ENCODE measurements at places on chromosomes 7 and 10.
A peak's percentile ranks its signal among the peaks of the same experiment; 100 is the strongest.

DNA sequence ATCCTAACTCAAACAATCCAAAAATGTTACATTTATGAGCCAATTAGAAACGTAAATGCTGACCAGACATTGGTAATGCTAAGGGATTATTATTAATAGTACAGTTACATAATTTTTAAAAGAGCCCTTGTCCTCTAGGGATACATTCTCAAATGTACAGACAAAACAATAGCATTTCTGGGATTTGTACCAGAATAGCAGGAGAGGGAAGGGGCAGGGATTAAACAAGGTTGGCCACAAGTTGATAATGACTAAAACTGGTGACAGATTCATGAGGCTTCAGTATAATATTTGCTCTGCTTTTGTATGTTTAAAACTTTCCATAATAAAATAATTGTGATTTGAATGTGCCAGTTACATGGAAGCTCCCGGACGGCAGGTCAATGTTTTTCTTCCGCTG lies 27.0 kb downstream of the HSPA12A start:
- no peak for DNase-seq

DNA sequence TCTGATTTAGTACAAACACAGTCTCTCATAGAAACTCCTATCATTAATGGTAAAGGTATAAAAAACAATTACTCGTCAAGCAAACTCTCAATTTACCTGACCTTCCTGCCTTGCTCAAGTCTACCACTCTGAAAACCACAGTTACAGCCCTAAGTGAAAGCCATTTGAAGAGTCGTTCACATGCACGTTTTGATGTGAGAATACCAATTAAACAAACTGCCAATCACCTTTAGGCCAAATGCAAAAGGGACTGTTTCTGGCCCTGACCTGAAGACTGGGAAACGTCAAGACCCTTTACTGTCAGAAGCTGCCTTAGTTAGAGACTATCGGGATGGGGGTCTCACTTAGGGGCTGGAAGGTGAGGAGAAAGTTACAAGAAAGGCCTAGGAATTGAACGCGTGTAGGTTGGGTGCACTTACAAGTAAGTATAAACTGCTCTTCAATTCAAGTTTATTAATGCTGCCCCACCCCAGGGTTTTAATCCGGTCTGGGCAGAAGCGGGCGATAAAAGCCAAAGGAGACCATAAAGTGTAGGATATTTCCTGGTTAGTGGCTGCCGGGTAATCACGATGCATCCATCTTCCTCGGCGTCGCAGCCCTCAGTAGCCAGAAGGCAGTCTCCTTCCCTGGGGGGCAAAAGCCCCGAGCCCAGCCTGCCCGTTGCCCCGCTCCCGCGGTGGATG lies 935 bp downstream of the TM9SF3 start:
- peak; percentile 9 for DNase-seq

- no peak for DNase-seq
These were observed 369.7 kb upstream of the NPVF start for GRCh38 chr7:25597946-25598345.

- no peak for DNase-seq
These were observed 28.9 kb upstream of the ERCC6 start for GRCh38 chr10:49567810-49568209.

GRCh38 chr7:1268866-1269265 lies 36.2 kb downstream of the UNCX start:
- no peak for DNase-seq

GRCh38 chr10:3046210-3046779 lies 21.1 kb upstream of the PFKP start:
- no peak for DNase-seq

GRCh38 chr10:118809357-118810220 lies 54.8 kb upstream of the CACUL1 start:
- no peak for DNase-seq

DNA sequence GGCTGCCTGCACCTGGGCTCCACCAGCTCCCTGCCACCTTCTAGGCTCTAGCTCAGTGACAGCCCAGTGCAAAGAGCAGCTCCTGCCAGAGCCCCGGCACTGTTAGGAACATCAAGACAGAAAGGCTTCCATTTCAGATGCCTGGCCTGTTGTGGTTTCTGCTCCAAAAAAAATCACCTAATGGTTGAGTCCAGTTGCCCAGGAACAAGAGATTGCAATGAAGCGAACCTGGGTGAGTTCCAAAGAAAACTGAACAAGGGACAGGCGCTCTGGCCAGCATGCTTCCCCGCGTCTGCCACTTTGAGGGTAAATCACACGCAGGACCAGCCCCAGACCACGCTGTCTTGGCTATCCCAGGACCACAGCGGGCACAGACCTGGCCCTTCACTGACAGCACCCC lies 47.0 kb upstream of the RASGEF1A start:
- no peak for DNase-seq

- DNase-seq, result no peak
These were observed 75.3 kb downstream of the SVOPL start for GRCh38 chr7:138625849-138626230.

All from fibroblast of skin of right quadriceps (primary cell).